NCI-H2081 treated with DMSO at 0.1 percent for 48 hours (cell line): ENCODE measurements at places on chromosomes 7 and 10.

DNA sequence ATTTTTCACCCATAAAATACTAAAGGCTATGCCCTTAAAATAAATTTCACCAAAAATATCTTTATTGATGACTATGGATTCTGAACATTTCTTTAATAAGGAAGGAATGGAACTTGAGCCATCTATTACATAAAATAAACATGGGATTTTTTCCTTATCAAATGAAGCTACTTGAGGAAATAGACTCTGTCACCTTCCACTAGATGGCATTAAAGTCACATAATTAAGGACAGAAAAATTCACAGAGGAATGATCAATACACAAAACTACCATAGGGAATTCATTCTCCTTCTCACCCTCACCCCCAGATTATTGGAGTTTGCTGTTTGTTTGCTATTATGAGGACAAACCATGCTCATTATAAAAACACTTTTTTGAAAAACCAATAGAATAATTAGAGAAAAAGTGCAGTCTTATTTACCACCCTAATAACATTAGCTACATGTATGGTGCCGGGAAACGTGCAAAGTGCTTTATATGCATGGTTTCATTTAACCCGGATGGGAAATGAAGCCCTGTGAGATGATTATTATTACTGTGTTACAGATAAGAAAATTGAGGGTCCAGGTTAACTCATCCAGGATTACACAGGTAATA, 21.1 kb upstream of the FOXI2 start:
- DNase-seq = no peak

- DNase-seq = peak; percentile 20
Observed at GRCh38 chr10:110225756-110226542, 18.5 kb downstream of the MXI1 start.

DNA sequence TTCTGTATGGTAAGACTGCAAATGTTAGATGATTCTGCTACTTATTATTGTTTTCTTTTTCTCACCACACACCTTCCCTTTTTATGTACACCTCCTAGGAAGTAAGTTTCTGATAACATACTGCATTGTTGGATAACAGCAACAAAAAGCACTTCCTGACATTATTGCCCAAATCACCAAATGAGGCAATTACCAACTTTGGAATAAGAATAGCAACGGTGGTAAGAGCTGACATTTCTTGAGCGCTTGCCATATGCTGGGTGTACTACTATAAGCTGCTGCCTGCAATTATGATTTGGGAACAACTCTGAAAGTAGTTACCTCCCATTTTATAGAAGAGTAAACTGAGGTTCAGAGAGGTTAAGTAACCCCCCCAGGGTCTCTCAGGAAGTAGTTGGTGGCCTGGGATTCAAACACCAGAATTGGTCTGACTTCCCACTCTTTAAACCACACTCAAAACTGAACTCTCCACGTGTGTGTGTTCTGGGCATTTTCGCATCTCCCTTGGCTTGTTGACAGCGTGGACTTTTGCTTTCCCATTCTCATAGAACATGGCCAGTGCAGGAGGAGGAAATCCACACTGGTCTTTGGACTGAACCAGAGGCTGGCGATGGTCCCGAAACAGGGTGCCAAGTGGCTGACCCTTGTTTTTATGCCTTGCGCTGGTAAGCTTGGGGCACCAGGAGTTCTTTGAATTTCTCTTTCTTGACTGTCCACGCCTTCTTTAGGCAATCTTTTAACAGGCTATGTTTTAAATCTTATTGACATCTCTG, 71.4 kb downstream of the TCF7L2 start:
- DNase-seq = no peak

GRCh38 chr7:150451833-150452461, 1.5 kb downstream of the GIMAP8 start:
- no peak for DNase-seq

DNA sequence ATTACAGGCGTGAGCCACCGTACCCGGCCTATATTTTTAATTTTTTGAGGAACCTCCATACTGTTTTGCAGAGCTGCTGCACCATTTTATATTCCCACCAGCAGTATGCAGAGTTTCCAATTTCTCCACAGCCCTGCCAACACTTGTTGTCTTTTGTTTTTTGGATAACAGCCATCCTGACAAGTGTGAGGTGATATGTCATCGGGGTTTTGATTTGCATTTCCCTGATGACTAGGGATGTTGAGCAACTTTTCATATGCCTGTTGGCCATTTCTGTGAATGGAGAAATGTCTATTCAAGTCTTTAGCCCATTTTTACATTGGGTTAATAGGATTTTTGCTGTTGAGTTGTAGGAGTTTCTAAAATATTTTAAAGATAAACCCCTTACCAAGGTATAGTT, 22.2 kb downstream of the ENTPD7 start:
- DNase-seq = no peak

GRCh38 chr10:120572307-120572706, 115.3 kb downstream of the PLPP4 start:
- no peak for DNase-seq

DNA sequence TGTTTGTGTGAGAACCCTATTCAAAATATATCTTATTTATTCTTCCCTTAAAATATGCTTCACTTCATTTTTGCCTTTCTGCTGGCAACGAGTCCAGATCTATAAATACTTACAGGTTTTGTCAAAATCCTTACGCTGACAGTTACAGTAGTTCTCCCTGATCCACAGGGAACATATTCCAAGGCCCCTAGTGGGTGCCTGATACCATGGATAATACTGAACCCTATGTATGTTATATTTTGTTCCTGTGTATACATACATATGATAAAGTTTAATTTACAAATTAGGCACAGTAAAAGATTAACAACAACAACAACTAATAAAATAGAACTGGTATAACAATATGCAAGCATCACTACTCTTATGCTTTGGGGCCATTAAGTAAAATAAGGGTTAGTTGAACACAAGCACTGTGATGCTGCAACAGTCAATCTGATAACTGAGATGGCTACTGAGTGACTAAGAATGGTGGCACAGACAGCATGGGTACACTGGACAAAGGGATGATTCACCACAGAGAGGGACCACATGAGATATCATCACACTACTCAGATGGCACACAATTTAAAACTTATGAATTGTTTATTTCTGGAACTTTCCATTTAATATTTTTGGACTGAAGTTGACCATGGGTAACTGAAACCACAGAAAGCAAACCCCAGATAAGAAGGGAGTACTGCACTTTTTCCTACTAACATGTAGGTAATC, 29.4 kb upstream of the PCGF5 start:
- no peak for DNase-seq

- DNase-seq = no peak
Observed at GRCh38 chr10:78398382-78398781, 364.7 kb downstream of the RPS24 start.

- DNase-seq = no peak
Observed at GRCh38 chr10:17217631-17218232, 10.3 kb upstream of the VIM start.

- DNase-seq = no peak
Observed at GRCh38 chr10:113140143-113141011, 190.3 kb downstream of the TCF7L2 start.

GRCh38 chr10:71796749-71797405, 23.6 kb upstream of the VSIR start:
- no peak for DNase-seq

GRCh38 chr10:119714484-119714816, 11.4 kb upstream of the INPP5F start:
- no peak for DNase-seq

DNA sequence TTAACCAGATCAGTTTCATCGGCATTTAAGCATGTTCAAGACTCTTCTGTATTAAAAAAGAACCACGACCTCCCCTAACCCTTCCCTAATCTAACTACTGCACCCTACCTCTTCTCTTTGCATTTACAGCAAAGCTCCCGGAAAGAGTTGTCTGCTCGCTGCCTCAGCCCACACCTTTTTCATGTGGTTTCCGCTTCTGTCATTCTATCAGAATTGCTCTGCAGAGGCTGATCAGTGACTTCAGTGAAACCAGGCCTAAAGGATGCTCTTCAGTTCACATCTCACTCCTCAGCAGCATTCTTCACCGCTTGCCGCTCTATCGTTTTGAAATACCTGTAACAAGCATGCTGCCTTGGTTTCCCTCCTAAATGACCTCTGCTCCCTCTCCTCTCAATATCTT, 160.9 kb downstream of the SDK1 start:
- DNase-seq = no peak

- no peak for DNase-seq
Observed at GRCh38 chr7:98785929-98786571, 83.8 kb downstream of the TMEM130 start.

GRCh38 chr7:32158076-32158475, 87.9 kb upstream of the PDE1C start:
- no peak for DNase-seq

- DNase-seq = no peak
Observed at GRCh38 chr7:113460067-113460466, 341.7 kb upstream of the SMIM30 start.

- no peak for DNase-seq
Observed at GRCh38 chr10:133129071-133129858, 30.8 kb upstream of the KNDC1 start.

DNA sequence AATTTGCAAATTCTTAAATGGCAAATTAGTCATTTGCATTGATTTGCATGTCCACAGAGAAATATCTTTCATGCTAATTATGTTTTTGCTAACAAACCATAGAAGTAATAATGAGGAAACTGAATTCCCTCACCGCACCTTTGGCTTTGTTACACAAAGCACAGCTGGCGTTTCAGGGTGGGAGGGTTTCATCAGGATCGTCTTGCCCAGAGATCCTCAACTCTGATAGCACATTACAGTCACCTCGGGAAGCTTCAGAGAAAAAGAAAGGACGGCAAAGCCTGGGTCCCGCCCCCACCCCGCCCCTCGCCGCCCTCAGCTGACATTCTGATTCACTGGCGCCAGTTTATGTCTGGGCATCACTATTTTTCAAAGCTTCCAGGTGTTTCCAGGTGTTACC, 119.4 kb downstream of the PTPRN2 start:
- no peak for DNase-seq

DNA sequence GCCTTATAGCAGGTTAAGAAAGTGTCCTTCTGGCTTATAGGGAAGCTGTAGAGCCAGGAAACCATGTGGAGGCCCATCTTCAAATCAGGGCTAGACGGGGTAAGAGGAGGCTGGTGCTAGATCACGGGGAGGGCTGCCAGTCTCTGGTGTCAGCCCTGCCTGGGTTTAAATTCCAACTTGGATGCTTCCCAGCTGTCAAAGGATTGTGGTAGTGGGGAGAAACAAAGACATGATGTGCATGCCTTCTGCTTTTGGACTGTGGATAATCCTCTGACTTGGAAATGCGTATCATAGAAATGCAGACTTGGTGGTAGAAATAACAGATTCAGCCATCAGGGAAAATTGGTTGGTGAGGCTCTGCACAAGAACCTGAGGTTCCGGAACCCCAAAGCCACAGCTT, 325.6 kb downstream of the PHTF2 start:
- DNase-seq = no peak

- DNase-seq = no peak
Observed at GRCh38 chr10:74244097-74244685, 93.2 kb downstream of the ADK start.
